Mucosa of descending colon (tissue), 3 donors: ENCODE measurements at places on chromosomes 12 and 14.

GRCh38 chr12:121781484-121781997, 11.9 kb downstream of the RHOF start:
- no peak for DNase-seq

DNA sequence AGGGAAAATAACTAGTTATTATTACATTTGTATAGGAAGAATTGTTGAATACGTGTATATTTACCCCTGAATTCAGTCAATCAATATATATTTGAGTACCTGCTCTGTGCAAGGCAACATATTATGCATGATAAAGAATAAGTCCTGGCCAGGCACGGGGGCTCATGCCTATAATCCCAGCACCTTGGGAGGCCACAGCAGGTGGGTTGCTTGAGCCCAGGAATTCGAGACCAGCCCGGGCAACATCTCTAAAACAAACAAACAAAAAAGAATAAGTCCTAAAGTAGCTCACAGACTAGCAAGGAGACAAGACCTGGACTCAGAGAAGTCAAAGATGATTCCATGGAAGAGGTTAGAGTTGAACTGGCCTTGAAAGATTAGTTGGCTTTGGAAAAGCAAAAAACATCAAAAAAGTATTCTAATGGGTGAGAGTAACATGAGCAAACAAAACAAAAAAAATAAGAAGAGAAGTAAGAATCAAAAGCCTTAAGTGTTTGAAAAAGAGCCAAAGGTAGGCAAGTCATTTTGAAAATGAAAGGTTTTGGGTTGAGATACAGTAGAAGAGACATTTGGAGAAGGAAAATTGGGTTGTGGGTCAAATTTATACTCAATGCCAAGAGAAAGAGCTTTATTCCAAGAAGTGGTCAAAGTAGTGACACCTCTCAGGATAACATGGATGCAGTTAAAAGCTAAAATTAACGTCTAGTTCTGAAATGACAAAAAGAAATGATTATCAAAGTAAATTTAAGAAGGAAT, 115.2 kb upstream of the BCAT1 start:
- no peak for DNase-seq

DNA sequence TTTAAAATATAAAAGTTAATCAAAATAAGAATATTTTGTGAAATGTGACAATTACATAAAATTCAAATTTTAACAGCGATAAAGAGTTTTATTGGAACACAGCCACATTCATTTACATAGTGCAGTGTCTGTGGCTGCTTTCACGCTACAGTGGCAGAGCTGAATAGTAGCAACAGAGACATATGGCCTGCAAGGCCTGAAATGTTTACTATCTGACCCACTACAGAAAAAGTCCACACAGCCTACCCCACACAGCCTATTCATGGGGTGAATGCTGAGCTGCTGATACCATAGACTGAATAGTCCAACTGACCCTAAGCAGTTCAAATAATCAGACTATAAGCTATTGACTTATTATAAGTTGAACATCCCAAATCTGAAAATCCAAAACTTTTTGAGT, 13.2 kb downstream of the GNS start:
- DNase-seq: no peak

DNA sequence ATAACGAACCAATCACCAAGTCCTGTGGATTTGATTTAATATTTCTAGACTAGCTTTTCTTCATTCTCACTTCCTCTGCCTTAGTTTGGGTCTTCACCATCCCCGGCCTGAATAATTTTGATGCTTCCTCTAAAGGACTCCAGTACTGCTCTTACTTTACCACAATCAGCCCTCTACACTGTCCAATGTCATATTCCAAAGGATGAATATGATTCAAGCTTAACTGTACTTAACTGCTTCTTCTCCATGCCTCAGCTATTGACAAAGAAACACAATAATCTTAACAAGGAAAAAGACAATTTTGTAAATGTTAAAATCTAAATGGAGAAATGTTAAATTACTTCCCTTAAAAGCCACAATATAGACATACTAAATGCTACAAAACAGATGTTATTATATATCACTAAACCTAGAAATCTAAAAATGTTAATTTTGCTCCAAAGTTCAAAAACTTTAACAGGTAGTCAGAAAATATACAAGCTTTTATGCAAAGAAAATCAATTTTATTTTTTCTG, 70.2 kb downstream of the STXBP6 start:
- DNase-seq: no peak

- no peak for DNase-seq
Measured at GRCh38 chr14:71665157-71665556, 267.1 kb upstream of the RGS6 start.

GRCh38 chr14:51328064-51328771, 88.2 kb downstream of the TMX1 start:
- no peak for DNase-seq

DNA sequence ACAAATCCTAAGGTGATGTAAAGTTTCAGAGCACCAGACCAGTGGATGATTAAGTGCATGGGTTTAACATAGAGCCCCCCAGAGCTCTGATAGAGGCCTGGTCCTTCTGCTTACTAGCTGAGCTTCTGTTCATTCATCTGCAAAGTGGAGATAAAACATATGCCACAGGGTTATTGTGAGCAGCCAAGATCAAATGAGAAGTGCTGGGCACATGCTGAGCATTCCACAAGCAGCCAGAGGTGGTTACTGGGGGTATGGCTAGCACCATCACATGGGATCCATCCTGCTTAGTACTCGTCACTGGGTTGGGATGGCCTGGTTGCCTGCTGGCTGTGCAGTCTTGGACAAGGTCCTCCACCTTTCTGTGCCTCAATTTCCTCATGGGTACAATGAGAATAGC, 18.0 kb upstream of the SMUG1 start:
- no peak for DNase-seq

- DNase-seq: no peak
Measured at GRCh38 chr12:5648692-5649359, 216.9 kb downstream of the NTF3 start.

GRCh38 chr14:60212503-60213371, 36.3 kb upstream of the PPM1A start:
- DNase-seq: no peak

DNA sequence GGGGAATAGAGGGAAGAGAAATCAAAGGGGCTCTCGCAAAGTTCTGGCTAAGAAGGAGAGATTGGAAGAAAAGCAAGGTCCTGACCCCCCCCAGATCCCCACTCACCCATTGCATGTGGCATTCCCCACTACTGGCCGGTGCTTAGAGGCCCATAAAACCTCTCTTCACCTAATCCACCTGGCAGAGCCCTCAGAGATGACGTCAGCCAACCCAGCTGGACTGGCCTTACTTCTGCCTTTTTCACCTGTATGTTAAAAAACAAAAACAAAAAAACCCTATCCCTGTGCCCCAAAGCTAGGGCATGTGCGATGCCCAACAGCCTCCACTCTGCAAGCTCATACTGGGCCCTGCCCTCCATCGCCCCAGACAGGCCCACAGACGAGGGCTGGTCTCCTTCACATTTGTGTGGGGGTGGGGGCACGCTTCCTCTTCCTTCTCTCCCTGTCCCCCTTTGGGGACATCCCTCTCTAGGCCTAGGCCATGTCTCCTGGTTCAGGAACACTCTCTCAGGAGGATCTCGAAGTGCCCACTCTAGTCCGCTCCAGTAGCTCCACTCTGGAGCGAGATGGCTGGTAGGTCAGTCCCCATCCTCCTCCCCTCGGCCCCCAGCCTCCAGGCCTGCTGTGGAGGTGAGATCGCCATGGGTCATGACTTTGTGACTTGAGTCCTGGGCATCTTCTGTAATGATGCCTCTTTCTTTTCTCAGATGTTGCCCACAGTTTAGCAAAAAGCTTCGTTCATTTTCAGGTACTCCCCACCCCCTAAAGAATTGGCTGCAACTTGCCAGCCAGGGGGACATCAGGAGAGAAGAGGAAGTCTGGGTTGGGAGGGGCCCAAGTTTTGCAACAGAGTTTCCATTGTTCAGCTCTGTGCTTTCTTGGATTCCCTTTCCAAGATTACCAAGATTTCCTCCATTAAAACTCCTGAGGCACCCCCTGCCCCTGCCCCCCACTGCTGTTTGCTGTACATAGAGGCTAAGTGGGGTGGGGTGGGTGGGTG, 37.0 kb downstream of the FIGNL2 start:
- no peak for DNase-seq

GRCh38 chr12:89695100-89695499, 13.5 kb downstream of the ATP2B1 start:
- DNase-seq: no peak

DNA sequence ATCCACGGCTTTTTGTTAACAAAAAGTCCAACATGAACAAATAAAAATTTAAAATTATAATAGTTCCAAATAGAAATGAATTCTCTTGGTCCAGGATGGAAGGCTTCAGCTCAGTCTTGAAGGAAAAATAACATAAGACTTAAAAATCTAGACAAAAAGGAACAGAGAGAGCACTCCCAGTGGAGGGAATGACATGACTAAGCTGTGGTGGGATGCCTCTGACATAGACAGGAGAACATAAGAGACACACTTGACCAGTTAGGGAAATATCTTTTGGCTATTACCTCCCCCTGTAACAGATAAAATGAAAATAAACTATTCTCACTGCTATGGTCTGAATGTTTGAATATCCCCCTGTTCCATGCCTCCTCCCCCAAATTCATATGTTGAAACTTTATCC, 106.8 kb downstream of the BBS10 start:
- no peak for DNase-seq
